ENCODE measurements at places on chromosomes 7 and 10.

DNA sequence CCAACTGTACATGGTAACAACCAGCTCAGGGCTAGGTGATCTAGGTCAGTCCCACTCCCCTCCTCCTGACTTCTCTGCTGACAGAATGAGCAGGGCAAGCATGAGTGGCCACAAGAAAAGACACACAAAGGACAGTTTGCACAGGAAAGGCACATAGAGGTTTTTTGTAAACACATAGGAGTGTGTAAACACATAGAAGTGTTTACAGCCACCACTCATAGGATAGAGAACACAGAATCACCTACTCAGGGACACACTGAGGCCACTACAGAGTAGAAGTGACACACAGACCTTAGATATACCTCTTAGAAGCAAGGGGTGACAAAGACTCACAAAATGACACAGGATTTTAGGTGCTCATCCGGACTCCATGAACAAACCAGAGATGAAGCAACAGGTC lies 19.0 kb downstream of the NUDCD3 start:
- DNase-seq: no peak

DNA sequence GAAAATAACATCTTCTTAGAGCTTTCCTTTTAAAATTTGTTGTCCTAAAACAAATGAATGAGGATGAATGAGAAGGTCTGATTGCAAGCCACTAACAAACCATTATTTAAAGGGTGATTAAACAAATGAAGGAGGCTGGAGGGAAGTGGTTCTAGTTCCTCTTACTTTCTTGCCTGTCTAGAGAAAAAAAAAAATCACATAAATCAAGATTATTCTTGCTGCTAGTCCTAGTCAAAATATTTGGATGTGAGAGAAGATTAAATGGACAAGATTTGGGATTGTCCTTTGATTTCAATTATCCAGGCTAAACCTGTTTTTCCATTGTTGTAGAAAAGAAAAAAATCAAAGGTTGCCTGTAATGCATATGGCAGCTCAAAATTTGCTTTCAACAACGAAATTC lies 3.3 kb downstream of the SKAP2 start:
- DNase-seq: no peak

DNA sequence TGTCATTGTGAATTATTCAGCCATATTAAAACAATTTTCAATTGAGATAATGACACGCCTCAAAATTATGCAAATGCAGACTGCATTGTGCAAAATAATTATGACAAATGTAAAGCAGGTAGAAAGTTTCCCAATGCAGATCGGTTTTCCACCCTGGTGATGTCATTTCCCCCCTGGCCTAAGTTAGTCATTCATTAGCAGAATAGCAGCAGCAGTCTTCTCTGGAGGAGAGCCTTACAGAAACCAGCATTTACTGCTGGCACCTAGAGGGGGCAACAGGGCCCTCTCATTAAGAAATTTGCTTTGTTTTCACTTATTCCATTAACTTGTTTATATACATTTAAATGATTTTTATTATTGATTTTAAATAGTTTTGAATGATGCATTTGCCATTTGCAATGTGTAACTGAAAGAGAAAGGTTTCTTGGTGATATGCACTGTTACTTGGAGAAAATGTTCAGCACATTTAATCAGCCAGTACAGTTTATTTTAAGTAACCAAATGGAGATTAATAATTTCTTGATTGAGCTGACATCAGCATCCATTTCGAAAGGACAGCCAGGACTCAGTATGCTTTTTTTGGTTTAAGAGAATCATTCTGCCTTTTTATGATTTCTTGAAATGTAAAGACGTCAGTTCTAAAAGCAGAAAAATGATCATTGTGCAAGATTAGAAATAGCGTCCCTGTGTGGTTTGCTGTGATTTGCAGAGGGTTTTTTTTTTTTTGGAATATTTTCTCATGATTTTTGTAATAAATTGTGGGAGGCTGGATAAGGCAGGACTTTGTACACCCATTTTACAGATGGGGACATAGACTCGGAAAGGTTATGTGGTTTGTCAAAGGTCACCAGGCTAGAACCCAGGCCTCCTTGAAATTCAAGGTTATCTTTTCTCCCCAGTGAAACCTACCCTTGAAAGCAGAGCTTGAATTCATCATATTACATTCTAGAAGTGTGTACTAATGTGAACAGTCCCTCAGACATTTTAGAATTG lies 3.5 kb downstream of the ARID5B start:
- DNase-seq: peak; percentile 91

DNA sequence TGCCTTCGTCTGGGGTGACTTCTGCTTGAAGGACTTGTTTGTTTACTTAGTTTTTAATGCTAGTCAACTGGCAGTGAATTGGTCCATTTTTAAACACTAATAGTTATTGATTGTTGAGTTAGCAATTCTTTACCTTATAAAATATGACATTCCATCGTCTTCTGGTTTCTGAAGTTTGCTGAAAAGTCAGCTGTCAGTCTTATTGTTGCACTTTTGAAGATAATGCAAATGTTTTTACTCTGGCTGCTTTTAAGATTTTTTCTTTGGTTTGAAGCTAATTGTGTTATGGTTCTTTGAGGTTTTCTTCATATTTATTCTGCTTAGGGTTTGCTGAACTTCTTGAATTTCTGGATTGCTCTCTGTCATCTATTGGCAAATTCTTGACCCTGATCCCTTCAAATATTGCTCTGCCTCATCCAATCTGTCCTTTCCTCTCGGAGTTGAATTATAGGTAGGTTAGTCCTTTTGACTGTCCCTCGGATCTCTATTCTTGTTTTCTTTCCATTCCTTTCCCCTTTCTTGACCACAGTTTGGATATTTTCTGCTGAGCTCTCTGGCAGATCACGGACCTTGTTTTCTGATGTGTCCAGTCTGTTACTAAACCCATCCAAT lies 24.2 kb downstream of the MGMT start:
- no peak for DNase-seq

GRCh38 chr10:117967149-117967650 lies 79.5 kb downstream of the RAB11FIP2 start:
- DNase-seq: no peak

DNA sequence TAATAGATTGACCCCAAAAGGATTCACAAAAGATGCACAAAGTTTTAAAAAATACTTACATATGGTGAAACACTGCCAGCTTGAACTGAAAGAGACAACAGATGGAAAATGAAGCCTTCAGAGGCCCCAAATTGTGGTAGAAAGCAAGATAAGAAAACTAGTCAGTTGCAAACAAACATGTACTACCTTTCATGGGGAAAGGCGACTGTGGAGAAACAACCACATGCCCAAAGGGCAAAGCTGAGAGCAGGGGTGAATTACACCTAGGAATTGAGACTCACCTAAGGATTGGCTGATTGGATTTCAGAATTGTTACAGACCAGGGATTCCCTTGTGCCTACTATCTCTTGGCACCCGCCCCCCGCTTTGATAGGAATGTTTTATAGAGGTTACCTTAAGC lies 13.1 kb downstream of the EPC1 start:
- no peak for DNase-seq

DNA sequence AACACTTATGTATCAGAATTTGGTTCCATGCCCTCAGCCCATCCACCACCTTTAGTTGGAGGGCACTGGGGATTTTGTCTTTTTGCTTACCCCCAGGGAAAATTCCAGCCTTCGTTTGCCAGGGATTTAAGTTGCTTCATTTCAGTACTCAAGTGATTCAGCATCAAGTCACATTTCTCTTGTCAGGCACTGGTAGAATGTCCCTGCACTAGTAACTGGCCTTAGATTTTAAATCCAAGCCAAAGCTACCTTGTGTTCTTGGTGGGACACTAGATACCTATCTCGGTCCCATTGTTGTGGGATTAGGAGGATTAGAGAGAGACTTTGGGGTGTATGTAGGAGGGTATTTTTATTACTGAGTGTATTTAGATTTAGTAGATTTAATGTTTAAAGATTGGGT lies 613.1 kb downstream of the SUGCT start:
- DNase-seq: no peak

GRCh38 chr10:127945948-127946711 lies 39.2 kb downstream of the PTPRE start:
- DNase-seq: no peak

GRCh38 chr10:26516540-26517101 lies 78.5 kb downstream of the APBB1IP start:
- no peak for DNase-seq

DNA sequence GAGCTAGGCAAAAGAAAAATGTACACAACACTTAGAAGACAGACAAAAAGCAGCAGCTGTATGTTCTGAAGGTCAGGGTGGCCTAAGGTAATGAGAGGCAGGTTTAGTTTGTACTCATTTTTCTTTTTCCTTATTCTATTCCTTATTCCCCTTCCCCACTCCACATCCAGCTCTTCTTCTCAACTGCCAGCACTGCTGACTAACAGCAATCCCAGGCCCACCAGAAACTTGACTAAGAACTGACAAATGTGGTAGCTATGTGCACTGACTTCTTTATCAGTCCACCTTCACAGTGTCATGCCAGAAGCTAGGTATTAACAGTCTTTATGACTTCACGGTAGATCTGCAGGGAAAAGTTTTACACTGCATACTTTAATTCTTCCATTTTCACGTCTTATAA lies 6.1 kb downstream of the COPG2 start:
- no peak for DNase-seq

GRCh38 chr7:12013983-12014382 lies 182.0 kb upstream of the THSD7A start:
- no peak for DNase-seq

DNA sequence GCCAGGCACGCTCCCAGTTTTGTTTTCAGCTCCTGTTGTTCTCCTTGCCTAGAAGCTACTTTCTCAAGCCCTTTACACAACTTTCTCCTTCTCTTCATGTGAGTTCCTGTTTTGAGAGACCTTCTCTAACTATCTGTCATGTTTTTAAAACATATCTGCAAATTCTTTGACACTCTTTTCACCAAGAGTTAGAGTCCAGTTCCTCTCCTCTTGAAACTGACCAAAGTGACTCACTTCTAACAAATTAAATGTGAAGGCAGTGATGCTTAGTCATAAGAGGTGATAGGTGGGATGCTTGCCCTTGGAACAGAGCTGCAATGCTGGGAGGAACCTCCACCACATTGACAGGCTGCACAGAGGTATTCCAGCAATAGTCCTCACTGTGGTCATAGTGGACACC lies 25.3 kb downstream of the ZSCAN25 start:
- no peak for DNase-seq

DNA sequence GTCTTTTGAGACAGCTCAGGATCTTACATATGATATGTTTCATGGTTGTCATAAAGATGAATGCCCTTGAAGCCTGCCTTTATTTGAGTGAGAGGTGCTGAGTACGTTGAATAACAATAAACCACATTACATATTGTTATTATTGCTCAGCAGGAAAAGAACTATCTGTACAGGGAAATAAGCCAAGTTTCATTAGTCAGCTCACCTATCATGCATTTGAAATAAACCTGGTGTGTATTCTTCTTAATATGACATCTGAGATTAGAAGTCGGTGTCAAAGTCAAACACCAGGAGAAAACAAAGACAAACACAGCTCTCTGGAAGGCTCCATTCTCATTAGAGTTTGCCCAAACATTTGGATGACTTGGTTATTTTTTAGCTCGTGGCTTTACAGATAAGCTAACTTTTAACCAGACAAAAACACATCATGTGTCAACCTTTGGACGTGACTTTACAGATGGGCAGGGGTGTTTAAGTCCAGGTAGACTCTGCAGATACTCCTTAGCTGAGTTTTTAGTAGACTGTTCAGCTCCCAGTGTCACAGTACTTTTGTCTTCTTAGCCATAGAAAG lies 71.2 kb upstream of the AOAH start:
- DNase-seq: no peak

DNA sequence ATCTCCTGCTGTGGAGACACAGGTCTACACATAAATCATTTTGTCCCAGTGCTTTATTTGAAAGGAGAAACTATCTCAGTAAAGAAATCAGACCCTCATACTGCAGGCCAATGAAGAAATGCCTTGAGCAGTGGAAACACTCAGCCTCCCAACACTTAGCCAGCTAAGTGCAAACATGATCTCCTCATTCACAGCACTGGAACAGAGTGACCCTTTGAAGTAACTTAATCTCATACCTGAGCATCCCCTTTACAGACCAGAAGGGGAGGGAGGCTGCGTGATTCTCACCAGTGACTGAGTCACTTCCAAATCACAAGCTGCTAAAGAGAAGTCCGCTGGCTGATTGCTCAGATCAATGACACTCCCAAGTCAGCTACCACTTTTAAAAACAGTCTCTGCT lies 4.5 kb downstream of the CHST15 start:
- no peak for DNase-seq

DNA sequence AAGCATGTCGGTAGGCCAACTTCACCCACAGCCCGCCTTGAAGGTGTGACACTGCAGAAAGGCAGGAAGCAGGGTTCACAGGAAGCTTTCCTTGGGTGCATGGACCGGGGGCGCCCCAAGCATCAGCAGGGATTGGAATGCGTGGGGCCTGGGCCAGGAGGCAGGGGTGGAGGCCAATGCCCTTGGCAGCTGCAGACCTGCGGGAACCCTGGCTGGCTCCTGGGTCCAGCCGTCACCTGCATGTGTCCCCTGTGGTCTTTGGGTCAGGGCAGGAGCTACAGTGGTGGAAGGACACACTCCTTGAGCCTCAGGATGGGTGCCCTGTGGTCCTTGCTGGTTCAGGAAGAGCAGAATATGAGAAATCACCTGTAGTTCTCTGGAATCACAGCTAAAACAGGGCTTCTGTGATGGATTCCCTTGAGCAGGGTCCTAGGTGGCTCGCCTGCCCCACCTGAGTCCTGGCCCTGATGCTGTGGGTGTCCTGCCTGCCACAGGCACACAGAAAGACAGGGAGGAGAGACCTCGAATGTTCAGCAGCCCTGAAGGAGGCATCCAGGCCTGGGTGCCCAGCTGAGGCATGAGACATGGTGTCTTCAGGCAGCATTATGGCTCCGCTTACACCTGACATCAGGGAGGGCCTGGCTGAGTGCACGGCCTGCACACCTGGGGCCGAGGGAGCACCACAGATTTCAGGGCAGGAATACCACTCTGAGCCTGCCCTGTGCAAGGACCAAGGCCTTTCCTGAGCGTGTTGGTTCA lies 15.1 kb downstream of the ANTXRL start:
- no peak for DNase-seq

- no peak for DNase-seq
Observed at GRCh38 chr7:122692769-122693309, 6.1 kb downstream of the RNF133 start.

- DNase-seq: no peak
Observed at GRCh38 chr7:151218170-151218569, 7.9 kb upstream of the H2BK1 start.

- no peak for DNase-seq
Observed at GRCh38 chr10:6091630-6092029, 2.8 kb downstream of the RBM17 start.

DNA sequence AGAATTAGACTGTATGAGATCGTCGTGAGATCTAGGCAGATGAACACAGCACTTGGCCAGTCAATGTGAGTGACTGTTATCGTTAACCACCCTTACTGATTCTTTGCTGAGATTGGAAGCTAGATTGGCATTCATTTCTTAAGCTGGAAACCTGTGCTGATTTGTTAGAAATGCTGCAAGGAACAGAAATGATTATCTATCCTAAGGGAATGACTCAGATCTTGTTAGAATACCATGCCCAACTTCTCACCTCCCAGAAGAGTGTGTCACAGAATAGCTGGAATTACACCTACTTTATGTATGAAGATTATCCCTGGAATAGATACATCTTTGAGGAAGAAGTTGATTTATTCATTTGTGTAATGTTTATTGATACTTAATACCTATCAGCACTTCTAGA lies 275.2 kb downstream of the AUTS2 start:
- DNase-seq: no peak
